CD4-positive, alpha-beta T cell treated with Interleukin-10 for 1 hour (primary cell): ENCODE measurements at places on chromosomes 3 and 15.

GRCh38 chr3:4417449-4417848, 49.6 kb downstream of the SUMF1 start:
- DNase-seq, result no peak

- DNase-seq, result no peak
Measured at GRCh38 chr3:55923626-55924025, 436.5 kb upstream of the WNT5A start.

GRCh38 chr3:46868948-46869347, 5.7 kb upstream of the MYL3 start:
- DNase-seq, result no peak

DNA sequence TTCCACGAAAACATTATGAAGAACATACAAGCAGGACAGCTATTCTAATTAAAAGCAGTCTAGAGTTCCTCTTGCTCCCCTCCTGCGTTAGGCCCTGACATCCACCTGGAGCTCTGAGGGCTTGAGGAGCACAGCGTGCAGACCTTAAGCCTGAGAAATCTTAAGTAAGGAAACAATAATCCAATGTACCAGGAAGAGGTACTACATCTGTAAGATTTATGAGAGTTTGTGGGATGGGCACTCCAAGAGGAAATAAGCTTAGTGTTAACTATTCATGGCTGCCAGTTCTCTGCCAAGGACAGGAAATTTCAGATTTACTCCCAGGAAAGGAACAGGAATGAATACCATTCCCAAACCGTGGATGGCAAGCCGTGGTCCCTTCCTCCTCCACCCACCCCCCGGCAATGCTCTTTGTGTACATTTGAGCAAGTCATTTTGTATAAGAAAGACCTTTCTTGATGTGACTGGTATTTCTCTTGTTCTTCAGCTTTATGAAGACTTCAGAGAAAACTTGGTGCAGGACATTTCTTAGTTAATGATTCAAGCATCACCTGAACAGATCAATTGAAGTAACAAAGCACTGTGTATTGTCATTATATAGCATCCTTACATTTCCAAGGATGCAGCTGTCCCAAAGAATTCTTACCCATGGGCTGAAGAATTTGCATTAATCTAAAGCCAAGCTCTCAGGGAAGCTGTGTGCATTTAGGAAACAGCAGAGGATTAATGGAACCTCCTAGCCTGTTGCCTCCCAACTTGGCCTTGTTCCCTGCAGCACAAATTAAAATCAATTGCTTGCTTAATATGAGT, 28.8 kb upstream of the VILL start:
- DNase-seq, result no peak

- DNase-seq, result no peak
Measured at GRCh38 chr15:46088486-46089445, 453.9 kb downstream of the SQOR start.

DNA sequence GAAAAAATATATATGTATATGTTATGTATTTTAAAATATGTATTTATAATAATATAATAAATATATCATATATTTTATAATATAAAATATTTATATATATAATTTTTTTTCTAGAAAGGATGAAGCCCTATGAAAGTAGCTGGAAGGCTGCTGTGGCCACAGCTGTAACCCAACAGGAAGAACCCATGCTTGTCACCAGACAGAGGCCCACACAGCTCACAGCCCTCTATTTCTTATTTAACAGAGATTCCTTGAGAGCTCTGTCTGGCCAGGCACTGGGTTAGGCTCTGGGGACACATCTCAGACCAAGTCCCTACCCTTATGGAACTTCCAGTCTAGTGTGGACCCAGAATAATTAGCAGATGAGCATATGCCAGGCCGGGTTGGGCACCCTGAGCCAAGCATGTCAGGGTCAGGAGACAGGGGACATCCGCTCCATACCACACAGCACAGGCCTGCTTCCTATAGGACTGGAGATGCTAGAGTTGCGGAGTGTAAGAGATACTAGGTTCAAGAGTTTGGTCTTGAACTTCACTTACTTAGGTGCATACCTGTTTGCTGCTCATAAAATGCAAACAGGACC, 20.5 kb downstream of the MGLL start:
- DNase-seq, result no peak

GRCh38 chr15:72566973-72567372, 87.5 kb upstream of the GOLGA6B start:
- no peak for DNase-seq

DNA sequence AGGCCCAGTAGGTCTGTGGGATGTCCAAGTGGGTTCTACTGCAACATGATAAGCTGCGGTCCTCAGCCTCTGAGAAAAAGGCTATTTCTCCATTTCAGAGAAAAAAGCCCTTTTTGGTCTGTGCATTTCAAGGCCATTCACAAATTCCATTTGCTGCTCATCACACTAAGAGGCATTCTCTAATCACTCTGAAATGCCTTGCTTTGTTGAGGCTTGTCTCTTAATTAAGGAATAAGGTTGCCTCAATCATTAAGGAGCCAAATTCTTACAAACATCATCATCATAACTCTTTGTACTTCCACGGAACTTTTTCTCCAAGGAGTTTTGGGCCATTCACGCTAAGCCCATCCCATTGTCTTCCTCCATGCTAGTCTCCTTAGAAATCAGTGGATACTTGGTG, 74.4 kb downstream of the BOC start:
- DNase-seq, result no peak

- no peak for DNase-seq
Measured at GRCh38 chr3:53978386-53978785, 86.7 kb upstream of the SELENOK start.

- no peak for DNase-seq
Measured at GRCh38 chr15:45885801-45886200, 251.0 kb downstream of the SQOR start.
